ENCODE measurements at places on chromosomes 5 and 9.
A peak's percentile ranks its signal among the peaks of the same experiment; 100 is the strongest.

- no peak for DNase-seq
Observed at GRCh38 chr9:9996259-9996658, 616.5 kb downstream of the PTPRD start.

DNA sequence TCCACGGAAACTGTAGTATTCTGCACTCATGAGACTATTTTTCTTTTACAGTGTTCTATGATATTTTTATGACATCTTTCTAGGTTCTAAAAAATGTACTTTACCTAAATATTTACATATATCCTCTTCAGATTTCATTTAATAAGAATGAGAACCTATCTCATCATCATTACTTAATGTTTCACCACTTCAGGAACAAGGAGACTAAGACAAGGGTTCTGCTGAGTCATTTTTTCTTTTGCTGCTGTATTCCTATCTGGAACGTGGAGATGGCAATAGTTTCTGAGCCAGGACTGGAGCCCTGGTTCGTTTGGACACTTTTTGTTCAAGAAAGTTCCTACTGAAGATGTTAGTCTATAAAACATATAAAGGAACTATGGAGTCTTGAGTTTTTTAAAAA lies 258.2 kb upstream of the MAP3K1 start:
- DNase-seq, result no peak

GRCh38 chr9:21634951-21635350 lies 152.8 kb upstream of the IFNE start:
- no peak for DNase-seq

DNA sequence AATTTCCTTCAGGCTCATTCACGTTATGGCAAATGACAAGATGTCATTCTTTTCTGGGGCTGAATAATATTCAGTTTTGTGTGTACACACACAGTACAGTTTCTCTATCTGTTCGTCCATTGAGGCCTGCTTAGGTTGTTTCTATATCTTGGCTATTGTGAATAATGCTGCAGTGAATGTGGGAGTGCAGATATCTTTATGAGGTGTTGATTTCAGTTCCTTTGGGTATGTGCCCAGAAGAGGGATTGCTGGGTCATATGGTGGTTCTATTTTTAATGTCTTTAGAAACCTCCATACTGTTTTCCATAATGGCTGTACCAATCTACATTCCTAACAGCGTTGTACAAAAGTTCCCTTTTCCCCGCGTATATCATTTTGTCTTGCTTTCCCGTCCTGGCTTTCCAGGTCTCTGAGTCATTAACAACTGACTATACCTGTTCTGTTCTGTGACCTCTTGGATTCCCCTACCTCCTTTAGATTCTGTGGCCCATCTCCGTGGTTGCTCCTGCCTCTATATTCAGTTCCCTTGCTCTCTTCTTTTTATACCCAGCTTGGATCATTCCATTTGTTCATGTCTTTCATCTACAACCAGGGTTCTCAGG lies 6.8 kb downstream of the SNX30 start:
- no peak for DNase-seq

GRCh38 chr5:124592891-124593290 lies 153.5 kb downstream of the ZNF608 start:
- no peak for DNase-seq

GRCh38 chr5:59765446-59765845 lies 128.1 kb downstream of the PDE4D start:
- DNase-seq, result no peak

- no peak for DNase-seq
Observed at GRCh38 chr5:133450286-133450685, 162.1 kb downstream of the FSTL4 start.

- DNase-seq, result no peak
Observed at GRCh38 chr9:33285502-33285901, 4.8 kb upstream of the NFX1 start.

DNA sequence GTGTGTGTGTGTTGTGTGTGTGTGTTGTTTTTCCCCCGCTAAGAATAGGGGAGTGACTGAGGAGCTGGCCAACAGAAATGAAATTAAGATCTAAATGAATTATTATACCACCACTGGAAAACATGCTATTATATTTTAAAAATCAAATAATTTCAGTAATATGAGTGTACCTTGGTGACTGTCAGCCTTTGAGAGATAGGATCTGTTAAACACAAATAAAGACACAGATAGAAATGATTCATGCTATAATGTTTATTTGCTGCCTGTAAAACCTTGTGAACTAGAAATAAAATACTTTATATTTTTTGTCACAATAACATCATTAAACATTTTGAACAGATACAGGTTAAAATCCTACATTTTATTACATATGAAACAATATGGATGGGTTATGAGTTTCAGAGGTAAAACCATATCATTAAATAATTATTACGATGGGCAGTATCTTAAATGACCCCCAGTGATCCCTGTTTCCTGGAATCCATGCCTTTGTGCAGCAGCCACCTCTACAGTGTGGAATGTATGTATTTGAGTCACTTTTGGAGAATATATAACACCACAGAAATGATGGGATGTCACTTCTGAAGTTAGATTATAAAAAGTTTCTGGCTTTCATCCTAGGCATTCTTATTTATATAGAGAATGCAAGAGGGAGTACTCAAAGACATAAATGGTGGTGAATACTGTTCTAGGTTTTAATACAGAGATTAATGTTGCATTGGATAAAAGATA lies 617.2 kb downstream of the CDH18 start:
- no peak for DNase-seq

DNA sequence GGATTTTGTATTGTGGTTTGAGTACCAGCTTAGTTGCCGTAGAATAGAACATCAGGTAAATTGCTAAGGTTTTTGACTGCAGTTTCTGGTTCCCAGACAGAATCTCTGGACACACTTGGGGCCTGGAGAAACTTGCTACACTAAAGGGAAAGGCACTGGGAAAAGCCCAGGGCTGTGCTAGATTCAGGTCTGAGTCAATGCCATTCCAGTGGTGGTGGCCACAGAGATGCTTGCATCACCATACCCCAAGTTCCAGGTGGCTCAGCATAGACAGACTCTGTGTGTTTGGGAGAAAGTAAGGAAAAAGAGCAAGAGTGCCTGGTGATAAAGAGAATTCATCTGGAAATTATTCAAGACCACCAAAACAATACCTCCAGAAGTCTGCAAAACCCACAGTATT lies 120.6 kb downstream of the HMHB1 start:
- no peak for DNase-seq

DNA sequence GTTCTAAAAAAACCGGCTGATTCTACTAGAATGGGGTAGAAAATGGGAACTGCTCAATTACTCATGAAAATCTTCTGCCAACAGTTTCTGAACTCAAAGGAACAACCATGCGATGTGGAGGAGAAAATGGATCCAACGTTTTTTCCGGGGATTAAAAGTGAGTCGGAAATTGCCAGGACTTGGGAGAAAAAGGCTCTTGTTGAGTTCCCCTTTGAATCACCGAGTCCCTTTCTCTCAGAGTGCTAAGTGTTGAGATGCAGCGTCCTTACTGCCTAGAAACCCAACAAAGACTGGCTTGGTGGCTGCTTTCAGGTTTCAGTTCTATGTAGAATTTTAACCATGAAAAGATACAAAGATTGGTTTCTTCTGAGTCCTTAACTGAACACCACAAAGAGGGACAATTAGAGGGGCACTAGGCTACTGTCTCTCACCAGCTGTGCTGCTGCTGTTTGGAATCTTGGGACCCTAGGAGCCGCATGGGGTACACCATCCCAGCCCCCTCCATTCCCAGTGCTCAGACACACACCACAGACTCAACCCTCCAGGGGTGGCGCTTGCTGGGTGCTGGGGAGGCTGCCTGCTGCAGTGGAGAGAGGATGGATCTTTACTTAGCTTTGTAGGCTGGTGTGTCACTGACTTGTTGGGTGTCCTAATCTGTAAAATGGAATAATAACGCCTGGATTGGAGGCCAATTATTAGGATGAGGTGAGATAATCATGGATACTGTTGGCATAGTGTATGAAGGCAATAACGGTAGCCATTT lies 21.5 kb upstream of the NEUROG1 start:
- DNase-seq, result no peak

- no peak for DNase-seq
Observed at GRCh38 chr9:5089737-5090136, 95.7 kb downstream of the INSL6 start.

- DNase-seq, result no peak
Observed at GRCh38 chr9:92615790-92616189, 54.1 kb downstream of the IPPK start.

- DNase-seq, result no peak
Observed at GRCh38 chr5:32449262-32449661, 4.7 kb upstream of the ZFR start.

GRCh38 chr5:139684350-139684880 lies 36.3 kb downstream of the CXXC5 start:
- no peak for DNase-seq

DNA sequence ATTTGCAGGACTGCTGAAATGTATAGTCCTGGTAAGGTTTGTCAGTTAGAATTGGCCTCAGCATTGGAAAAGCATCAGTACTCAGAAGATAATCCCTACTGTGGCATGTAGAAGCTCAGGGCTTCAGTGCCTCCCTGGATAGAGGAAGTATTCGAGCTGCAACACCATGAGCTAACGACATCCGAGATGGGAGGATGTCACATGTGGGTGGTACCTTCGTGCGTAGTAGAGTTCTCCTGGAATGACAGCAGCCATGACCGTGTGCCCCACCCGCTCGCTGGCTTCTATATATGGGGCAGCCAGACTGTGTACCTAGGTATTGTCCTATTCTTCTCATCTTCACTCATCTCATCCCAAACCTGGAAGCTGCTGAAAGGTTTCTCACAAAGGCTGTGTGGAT lies 345.8 kb upstream of the KLF9 start:
- DNase-seq, result no peak

DNA sequence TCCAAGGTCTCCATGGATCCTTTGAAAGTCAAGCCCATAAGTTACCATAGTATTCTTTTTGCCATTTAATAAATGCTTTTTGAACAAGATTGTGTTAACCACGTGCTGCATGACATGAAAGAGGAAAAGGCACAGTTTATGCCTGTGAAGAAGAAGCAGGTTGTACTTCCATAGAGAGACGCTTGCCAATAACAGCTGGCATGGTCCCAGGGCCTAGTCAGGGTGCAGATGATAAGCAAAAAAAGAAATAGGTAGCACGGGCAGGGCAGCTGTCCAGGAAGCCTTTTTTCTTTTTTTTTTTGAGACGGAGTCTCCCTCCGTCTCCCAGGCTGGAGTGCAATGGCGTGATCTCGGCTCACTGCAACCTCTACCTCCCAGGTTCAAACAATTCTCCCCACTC lies 71.8 kb upstream of the CLINT1 start:
- no peak for DNase-seq

GRCh38 chr9:76615177-76615603 lies 149.0 kb upstream of the PCA3 start:
- no peak for DNase-seq

DNA sequence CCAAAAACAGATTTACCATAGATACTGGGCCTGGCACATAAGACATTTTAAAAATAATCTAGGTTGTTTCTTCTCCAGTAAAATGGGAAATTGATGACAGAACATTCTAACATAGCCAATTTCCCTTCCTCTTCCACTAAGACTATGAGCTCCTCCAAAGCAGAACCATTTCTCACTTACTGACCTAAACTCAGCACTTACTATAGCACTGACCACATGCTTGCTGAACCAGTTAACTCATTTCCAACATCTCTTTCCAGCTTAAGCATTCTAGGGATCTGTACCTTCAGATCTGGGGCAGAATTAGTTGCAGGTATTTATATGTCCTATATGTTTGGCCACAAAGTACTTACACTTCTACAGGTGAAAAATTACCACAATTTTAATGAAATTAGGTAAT lies 58.9 kb downstream of the TTC39B start:
- no peak for DNase-seq

GRCh38 chr5:38029397-38030065 lies 189.7 kb upstream of the GDNF start:
- DNase-seq, result no peak

- peak; percentile 64 for DNase-seq
Observed at GRCh38 chr9:37430841-37431597, 8.5 kb downstream of the GRHPR start.

- no peak for DNase-seq
Observed at GRCh38 chr9:3288686-3289085, 237.1 kb downstream of the RFX3 start.

DNA sequence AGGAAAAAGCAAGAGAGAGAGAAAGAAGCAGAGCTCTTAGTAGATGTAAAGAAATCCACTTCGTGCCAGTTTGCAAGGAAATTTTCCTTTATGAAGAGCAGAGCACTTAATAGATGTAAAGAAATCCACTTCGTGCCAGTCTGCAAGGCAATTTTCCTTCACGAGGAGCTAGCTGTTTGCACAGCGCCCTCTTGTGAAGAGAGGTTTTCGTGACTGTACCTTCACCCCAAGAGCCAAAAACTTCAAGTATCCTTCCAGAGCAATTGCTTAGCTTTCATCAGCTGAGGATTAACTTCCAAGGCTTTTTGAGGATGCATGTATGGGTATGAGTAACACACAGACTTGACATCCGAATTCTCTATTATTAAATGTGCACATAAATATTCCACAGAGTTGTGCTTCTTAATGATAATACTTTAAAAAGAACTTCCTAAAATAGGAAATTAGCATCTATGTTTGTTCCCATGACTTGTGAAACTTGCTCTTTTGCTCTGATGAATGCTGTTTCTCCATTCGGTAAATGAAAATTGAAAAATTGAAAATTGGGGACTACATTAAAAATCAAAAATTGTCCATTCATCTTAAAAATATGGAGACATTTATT lies 525.6 kb downstream of the PDE4D start:
- DNase-seq, result peak; percentile 66

DNA sequence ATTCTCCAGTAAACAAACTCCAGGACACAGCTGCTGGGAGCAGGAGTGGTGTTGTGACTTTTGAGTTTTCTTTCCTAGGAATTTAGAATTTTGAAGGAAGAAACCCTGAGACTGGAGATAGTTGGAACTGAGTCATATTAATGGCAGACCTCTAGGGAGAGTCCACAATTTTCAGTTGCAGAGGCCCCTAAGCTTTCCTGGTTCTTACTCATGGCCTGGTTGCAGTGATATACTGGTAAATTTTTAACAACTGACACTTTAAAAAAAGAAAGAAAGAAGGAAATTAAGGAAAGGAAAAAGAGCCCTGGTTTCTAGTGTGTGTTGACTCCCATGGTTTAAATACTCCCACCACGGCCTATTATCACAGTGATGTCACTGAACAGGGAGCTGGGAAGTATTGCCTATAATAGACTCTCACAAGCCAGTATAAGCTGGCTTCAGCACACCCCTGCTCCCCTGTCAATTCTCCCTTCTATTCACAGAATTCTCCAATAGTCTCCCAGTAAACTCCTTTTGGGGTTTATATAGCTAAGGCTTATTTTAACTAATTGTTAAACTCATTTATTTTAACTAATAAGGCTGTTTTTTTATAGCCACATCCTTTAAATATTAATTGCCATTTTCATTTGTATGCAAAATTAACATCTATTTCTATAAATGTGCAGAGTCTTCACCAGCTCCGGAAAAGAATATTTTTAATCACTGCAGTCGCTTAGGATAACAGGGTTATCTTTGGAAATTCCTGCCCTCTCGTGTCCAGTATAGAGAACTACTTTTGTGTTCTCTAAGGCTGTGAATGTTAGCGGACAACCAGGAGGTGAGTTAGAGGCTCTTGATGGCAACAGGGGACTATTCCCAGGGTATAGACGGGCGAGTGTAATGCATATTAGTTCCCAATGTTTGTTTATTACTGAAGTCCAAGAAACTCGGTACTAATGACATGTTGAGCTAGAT lies 59.7 kb downstream of the GGTA1 start:
- DNase-seq, result no peak
